Left ventricle myocardium inferior (tissue), 1 donor: ENCODE measurements at places on chromosomes 11 and 22. TPM values are rescaled to one million over a fixed set of nuclear protein-coding genes. Genes with fewer than 3 reads are reported as not detected.

PRR33 gene
- 2.4 TPM for total RNA-seq

- no peak for DNase-seq
- no peaks in the 10 kb centered on the region for H3K36me3 ChIP-seq
- H3K4me3 ChIP-seq: no peak overlapping the region
These were observed 17.2 kb downstream of the ADAMTS8 start for GRCh38 chr11:130411223-130411622.

- H3K36me3 ChIP-seq: no peaks in the 10 kb centered on the region
- no peaks in the 10 kb centered on the region for H3K27me3 ChIP-seq
- no peak overlapping the region for H3K27ac ChIP-seq
- no peak overlapping the region for H3K4me3 ChIP-seq
- H3K4me1 ChIP-seq: peaks cover 17% of the 10 kb centered on the region
These were observed 84.3 kb upstream of the MTMR2 start for GRCh38 chr11:96008161-96008720.

GRCh38 chr22:43470253-43470652 is 58.4 kb downstream of the MPPED1 start:
- peaks cover 96% of the 10 kb centered on the region for H3K27me3 ChIP-seq
- DNase-seq: no peak
- no peaks in the 10 kb centered on the region for H3K4me1 ChIP-seq
- H3K36me3 ChIP-seq: no peaks in the 10 kb centered on the region
- H3K27ac ChIP-seq: no peak overlapping the region
- no peak overlapping the region for H3K4me3 ChIP-seq

ZDHHC5 gene
- total RNA-seq: 45.8 TPM

DNA sequence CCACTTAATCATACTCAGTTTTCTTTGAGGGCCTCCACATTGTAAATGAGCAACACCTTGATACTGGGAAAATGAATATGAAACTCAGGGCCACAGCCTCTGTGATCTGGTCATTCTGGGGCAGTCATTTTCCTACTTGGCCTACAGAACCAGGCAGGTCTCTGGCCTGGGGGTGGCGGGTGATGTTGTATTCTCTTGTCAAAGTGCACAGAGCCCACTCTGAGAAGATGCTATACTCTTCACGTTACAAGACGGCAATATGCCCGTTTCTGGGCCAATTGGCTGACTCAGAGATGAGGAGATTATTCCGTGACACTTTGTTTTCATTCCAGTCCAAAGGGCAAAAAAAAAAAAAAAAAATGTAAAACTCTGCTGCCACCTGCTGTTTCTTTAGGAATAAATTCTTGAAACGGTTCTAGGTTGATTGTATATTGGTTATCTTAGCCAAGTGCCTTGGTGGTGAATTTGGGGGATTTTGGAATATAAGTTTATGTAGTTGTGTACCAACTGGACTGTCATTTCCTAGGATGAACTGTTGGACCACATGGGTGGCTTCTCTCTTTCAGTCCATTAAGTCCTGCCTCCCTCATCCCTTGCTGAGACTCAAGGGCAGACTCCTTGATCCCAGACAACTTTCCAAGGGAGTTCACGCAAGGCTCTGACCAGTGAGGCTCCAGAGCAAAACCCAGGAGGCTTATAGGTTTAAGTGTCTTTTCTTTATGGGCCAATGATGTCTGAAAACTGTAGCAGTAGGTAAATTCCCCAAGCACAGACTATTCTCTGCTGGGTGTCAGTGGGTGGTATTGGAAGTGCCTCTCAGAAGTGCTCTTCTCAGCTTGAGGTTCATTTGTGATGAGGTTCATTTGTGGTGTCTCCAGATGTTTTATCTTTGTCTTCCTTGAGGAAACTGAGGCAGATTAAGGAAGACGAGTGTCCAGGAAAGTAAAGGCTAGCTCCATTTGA is 18.2 kb downstream of the ADM start:
- peak overlapping the region; percentile 11 for H3K4me3 ChIP-seq
- no peaks in the 10 kb centered on the region for H3K27me3 ChIP-seq
- DNase-seq: peak; percentile 24
- H3K27ac ChIP-seq: peak overlapping the region; percentile 48
- no peaks in the 10 kb centered on the region for H3K36me3 ChIP-seq

BUD13 gene
- total RNA-seq: 7.1 TPM

POU2AF2 gene
- not detected for total RNA-seq
